ENCODE measurements at places on chromosomes 4 and X.

DNA sequence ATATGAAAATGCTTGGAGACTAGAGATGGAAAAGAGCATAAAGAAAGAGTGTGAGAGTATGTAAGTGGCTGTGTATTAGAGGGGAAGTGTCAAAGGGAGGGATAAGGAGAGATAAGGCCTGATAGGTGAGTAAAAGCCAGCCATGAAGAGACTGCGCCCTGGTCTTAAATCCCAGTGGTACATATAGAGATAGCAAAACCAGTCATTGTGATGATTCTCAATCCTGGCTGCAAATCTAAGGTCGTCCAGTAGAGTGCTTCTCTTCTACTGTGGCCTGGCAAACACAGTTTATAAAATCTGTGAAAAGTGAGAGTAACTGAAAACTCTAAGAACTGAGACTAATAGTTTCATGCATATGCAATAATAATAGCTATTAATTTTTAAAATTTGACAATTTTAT lies 86.9 kb downstream of the MAB21L2 start:
- no peak for DNase-seq

DNA sequence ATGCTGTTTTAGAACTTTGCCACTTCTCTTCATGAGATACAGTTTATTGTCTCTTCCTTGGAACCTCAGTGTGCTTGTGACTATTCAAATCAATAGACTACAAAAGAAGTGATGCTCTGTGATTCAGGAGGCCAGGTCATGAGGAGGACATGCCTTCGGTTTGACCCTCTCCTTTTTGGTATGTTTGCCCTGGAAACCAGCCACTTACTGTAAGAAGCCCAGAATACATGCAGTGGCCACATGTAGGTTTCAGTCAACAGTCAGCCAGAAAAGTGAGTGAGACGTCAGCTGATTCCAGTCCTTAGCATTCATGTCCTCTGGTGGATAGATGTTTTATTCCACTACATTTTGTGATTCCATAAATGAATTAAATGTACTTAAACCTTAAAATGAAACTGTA lies 328.7 kb downstream of the PCDH18 start:
- DNase-seq, result no peak

DNA sequence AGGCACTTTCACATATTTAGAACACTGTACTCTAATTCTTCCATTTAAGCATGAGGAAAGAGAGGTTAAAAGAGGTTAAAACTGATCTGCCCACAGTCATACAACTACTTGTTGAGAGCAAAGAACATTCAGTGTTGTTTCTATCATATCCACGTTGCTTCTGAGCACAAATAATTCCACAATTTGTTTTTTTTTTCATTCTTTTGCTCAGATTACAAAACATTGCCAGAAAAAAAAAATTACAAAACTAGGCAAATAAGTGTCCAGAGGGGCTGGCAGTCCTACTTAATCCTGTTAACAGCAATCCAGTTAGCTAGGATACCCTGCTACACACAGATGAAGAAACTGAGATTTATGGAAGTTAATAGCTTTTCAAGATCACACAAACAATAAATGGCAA lies 6.3 kb upstream of the USP53 start:
- no peak for DNase-seq

- no peak for DNase-seq
Measured at GRCh38 chrX:109654516-109655109, 29.6 kb upstream of the KCNE5 start.

DNA sequence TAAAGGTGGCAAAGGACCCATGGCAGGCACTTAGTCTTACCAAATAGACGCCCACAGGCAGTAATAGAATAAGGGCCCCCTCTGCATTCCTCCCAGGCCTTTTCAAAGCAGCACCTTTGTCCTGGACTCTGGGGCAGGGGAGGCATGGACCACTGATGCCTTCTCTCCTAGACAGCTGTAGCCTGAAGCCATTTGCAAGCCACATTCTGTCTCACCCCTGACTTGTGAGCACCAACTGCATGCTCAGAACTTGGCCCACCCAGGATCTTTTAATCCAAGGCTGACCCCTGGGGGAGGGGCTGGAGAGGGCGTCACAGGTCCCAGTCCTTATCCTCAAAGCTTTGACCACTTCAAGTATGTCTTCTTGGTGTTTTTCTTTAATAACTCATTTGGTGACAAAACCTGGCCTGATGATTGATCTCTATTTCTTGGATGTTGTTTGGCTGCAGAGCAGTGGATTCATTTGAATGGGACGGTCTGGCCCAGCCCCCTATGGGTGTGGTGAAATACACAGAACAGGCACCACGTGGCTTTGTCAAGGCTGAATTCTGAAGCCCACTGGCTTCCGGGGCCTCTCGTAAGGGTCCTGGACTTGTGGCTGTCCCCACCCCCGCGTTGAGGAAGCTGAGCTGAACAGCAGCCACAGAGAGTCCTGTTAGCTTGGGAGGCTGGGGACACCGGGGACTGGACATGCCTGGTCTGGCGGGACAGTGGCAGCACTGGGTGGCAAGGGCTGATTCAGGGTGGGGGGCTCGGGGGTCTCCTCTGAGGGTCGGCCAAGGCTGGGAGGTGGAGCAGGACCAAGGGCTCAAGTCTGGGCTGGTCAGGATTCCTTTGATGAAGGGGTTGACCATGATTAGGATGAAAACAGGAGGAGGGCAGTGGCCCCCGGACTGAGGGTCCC lies 36.6 kb downstream of the ADRA2C start:
- DNase-seq, result no peak

GRCh38 chrX:55118574-55118973 lies 29.8 kb downstream of the PAGE2 start:
- no peak for DNase-seq

Data from NCI-H226 (cell line).